ENCODE measurements at places on chromosomes 6 and 20. TPM values are rescaled to one million over a fixed set of nuclear protein-coding genes. Genes with fewer than 3 reads are reported as not detected.

DNA sequence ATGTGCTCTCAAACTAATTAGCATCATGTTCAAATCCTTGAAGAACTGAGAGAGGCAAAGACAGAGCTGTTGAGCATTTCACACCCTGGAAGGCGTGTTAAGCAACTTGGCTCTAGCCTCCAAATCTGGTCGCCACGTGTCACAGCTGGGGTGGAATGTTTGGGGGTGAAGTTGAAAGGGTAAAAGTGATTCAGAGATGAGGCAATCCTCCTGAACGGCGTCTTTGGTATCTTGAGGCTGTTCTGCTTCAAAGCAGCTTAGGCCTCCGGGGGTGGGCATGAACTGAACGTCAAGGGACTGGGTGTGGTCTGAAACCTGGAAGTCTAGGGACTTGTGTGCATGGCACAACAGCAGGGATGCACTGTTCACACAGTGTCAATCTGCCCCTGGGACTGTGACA is 62.3 kb downstream of the TRAM2 start:
- no peak for DNase-seq

DNA sequence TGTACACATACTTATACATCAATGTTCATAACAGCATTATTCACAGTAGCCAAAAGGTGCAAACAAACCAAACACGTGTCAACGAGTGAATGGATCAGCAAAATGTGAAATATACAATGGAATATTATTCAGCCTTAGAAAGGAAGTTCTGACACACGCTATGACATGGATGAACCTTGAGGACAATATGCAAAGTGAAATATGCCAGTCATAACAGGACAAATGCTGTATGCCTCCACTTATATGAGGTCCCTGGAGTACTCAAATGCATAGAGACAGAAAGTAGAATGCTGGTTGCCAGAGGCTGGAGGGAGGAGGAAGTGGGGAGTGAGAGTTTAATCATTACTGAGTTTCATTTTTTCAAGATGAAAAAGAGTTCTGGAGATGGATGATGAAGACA is 37.8 kb upstream of the IGF2R start:
- DNase-seq = no peak

DNA sequence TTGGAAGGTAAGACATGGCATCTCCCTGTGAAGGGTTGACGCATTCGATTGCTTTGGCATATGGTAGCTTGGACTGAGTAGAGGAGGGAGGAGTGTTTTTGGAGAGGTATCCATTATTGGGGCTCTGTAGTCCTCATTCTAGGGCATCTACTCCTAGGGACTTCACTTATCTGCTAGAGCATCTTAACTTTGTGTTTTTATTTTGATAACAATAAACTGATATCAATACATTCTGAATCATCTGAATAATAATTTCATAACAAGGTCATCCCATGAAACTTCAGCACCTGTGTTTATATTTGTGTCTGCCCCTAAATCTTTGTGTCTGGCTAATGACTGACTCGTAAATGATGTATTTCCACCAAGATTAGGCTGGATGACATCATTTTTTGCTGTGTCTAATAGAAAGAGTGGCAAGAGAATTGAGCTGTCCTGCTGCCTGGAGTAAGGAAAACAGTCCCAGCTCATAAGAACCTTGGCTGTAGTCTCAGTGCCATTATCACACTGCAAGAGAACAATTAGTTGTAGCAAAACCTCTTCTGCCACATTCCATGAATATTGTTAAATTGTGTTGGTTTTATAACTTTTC is 288.5 kb downstream of the PRL start:
- no peak for DNase-seq

PNPLA1 gene
- not detected for polyA plus RNA-seq

NNAT gene
- 56.4 TPM for polyA plus RNA-seq

Measured in right lung (tissue), 10 donors.